ENCODE measurements at places on chromosomes 4 and X.

DNA sequence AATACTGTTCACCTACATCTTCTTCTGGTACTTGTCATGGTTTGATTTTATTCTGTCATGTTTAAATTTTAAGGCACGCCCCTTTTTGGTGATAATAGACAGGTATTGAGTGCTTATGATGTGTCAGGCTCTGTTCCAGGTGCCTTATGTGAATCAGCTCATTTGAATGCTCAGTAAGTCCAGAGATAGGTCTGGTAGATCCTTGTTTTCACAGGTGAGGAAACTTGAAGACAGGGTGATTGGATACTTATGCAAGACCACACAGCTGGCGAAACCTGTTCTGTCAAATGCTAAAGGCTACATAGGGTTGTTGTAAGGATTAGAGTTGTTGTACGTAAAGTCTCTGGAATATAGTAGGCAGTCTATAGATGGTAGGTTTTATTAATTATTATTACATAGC is 9.6 kb upstream of the SLC25A14 start:
- DNase-seq, result no peak

GRCh38 chr4:8648816-8649630 is 56.5 kb downstream of the CPZ start:
- DNase-seq, result no peak

- no peak for DNase-seq
Measured at GRCh38 chr4:71526637-71527406, 188.0 kb downstream of the SLC4A4 start.

DNA sequence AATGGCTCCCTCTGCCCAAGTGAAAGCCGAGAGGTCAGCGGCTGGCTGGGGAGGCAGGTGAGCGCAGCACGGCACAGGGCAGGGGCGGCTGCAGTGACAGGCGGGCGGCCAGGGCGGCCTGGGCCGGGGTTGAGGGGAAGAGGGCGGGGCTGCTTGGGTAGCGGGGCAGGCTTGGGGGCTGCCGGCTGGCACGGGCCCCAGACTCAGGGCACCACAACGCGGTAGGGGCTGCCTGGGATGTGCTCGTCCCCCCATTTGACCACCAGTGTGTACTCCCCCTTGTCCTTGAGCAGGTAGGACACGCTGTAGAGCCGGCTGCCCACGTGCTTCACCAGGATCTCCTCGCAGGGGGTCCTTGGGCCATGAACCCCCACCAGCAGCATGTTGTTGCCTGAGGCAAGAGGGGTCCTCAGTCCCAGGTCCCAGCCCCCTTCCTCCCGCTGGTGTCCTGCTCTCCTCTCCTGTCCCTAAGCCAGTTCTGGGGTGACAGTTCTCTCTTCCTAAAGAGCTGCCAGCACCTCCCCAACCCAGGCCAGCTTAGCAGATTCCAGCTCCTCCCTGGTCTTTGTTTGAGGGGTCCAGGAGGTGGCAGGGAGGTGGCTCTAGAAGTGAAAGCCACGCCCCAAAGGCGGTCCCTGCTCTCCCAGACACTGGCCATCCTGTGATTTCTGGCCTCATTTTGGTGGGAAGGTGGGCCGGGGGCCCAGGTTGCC is 25.6 kb downstream of the FLNA start:
- no peak for DNase-seq

GRCh38 chr4:6122496-6122895 is 77.9 kb downstream of the JAKMIP1 start:
- DNase-seq, result no peak

All from CD4-positive, alpha-beta T cell treated with Interleukin-6 at 100 ng/mL for 8 hours (primary cell).